ENCODE measurements at places on chromosomes 1 and 21.

DNA sequence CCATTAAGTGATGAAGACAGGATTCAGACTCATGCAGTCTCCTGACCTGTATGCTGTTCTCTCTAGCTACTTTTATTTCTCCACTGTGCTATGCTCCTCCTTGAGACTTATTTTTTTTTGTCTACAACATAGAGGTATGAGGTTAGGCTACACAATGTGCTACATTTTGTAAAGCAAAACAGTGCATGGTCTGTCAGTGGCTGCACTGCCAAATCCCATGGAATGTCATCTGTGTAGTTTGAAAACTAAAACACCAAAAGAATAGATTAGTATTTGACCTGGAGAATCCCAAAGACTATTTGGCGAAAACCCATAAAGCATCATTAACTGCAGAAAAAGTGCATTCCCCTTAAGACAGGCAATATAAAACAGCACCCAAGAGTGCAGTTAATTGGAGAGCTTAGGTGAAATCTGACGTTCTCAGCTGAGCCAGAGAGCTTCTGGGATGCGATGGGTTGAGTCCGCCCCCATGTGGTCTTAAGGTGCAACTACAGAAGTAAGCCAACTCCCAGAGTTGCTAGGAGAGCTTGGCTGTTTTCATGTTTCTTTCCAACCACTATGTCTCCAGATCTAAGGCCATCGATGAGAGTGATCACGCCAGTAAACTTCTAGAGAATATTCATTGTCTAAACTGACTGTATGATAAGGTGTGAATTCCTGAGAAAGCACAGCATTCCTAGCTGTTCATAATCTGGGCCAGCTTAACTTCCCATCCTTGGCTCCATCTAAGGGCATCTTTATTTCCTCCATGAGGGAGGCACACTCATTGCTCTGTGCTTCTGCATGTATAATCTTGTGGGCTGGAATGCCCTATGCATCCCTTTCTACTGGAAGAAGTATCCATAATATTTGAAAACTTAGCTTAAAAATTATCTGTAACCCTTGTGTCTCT, 20.7 kb upstream of the CYP2J2 start:
- peak; percentile 13 for DNase-seq

- no peak for DNase-seq
Observed at GRCh38 chr21:14096172-14096571, 114.6 kb downstream of the LIPI start.

- no peak for DNase-seq
Observed at GRCh38 chr1:8362701-8363101, 44.8 kb downstream of the SLC45A1 start.

GRCh38 chr21:43283136-43283924, 114.5 kb downstream of the CRYAA start:
- DNase-seq, result no peak

GRCh38 chr1:5752746-5753548, 239.3 kb downstream of the NPHP4 start:
- no peak for DNase-seq

GRCh38 chr1:172344444-172344843, 76.0 kb upstream of the C1orf105 start:
- DNase-seq, result no peak

- no peak for DNase-seq
Observed at GRCh38 chr1:91201176-91201575, 179.3 kb upstream of the ZNF644 start.

DNA sequence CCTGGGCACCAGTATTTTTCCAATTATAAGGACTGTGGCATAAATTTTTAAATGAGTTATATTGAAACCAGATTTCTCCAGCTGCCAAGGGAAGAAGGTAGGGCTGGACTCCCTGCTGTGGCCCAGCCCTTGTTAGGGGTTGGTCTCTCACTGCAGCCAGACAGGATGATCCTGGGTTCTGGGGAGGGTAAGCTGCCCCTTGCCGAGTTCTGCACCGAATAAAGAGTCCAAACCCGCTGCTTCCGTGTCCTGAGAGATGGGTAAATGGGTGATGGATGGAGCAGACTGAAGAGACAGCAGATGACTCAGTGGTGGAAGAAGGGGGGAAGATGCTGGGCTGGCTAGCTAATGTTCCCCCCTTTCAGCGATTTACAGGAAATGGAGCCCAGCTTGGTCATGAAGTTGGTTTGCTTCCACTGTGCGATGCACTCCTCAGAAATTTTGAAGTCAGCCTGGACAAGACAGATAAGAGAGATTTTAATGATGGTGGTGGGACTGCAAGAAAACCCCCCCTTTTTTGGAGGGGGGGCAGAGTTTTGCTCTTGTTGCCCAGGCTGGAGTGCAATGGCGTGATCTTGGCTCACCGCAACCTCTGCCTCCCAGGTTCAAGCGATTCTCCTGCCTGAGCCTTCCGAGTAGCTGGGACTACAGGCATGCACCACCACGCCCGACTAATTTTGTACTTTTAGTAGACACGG, 41.4 kb downstream of the YARS1 start:
- DNase-seq, result no peak

DNA sequence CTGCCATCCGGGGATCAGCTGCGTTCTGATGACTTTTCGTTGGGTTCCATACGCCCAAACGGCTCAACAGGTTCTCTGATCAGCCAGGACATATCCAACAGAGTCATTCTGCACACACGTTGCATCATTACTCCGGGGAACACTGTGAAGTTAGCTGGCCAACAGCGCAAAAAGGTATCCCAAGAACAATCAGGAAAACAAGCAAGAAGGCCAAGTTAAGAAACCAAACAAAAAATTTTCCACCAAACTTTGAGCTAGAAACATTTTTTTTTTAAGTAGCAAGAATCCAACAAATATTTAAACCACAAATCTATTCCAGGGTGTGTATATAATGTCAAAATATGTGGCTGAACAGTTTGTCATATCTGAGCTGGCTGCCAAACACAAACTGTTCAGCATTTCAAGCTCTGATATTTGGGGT, 29.2 kb downstream of the NID1 start:
- no peak for DNase-seq

DNA sequence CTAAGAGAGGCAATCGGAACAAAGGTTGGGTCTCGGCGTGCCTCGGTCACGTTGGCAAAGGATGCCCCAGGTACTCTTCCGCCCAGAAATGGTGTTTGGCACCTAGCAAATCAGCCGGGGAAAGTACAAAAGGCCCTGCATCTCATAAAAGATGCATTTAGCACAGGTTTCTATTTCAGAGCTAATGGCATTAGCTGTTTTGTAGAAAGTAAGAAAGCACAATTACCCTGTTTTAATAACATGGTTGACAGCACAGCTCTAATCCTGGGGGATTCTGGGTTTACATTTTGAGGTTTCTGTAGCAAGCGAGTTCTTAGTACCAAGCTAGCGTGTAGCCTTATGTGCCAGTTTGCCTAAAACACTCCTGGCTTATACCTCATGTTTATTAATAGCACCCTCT, 178.5 kb downstream of the PRDM2 start:
- DNase-seq, result no peak

DNA sequence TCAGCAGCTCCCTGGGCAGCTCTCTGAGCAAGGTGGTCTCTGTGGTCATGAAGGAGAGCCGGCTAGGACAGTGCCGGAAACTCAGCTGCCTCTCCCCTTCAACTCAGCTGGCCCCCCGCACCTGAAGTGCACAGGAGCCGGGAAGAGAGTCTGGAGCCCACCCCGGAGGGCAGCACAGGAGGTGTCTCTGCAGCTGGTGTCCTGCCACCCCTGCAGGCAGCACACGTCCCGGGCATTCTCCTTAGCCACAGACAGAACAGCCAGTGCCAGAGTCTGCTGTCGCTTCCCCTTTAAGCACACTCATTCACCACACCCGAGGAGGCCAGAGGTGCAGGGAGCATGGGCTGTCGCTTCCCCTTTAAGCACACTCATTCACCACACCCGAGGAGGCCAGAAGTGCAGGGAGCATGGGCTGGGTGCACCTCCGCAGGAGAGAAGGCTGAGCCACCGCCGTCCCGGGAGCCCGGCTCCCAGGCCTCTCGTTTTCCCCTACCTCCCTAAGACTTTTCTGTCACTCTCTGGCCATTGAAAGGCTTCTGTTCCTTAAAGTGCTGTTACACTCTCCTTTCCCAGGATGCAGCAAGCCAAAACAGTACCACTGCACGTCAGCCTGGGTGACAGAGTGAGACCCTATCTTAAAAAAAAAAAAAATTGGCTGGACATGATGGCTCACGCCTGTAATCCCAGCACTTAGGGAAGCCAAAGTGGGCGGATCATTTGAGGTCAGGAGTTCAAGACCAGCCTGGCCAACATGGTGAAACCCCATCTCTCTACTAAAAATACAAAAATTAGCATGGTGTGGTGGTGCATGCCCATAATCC, 16.9 kb upstream of the SAMD11 start:
- DNase-seq, result no peak

DNA sequence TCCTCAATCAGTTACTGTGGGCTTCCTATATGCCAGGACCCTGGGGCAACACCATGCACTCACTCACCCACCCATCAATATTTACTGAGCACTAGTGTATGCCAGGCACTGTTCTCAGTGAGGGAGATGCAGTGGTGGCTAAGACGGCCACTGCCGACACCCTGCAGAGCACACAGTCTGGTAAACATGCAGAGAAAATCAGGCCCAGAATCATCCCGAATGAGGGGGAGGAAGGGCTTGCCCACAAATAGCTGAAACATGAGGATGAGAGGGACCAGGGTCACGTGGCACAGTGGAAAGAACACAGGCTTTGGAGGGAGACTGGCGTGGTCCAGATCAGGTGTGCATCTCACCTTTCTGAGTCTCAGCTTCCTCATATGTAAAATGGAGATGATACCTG, 89.2 kb upstream of the IGSF21 start:
- no peak for DNase-seq

DNA sequence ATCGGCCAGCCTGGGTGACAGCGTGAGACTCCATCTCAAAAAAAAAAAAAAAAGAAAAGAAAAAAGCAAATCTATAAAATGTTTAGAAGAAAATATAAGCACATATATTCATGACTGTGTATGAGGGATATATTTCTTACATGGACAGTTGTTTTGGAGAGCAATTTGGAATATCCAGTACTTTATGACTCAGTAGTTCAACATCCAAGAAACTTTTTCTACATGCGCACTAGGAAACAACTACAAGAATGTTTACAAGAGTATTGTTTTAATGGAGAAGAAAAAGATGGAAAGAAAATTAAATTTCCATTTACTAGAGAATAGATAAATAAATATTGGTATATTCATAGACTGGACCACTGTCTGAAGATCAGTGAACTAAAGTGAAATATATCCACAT, 77.5 kb downstream of the MAST2 start:
- DNase-seq, result no peak

DNA sequence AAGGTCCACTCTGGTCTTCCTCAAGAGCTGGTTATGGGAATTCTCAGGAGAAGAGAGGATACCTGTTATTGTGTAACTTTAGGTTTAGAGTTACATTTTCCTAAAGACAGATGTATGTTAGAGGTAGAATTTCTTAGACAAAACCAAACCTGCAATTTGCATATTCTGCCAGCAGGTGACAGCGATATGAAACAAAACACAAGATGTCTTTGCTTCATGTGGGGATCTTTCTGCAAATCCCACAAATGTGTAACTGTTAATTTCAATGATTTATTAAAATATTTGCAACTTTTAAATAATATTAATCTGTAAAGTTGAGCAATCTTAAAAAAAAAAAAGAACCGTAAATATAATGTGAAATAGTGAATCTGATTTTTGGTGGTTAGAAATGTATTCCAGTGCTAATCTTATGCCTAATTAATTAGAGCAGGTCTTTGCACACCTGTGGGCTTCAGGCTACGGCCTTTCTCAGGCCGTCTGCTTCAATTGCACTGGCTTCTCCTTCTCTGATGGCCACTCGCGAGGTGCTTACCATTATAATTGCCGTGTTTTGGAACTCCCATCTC, 33.4 kb downstream of the FAM78B start:
- no peak for DNase-seq

- DNase-seq, result no peak
Observed at GRCh38 chr1:40399984-40400704, 26.6 kb downstream of the SMAP2 start.

DNA sequence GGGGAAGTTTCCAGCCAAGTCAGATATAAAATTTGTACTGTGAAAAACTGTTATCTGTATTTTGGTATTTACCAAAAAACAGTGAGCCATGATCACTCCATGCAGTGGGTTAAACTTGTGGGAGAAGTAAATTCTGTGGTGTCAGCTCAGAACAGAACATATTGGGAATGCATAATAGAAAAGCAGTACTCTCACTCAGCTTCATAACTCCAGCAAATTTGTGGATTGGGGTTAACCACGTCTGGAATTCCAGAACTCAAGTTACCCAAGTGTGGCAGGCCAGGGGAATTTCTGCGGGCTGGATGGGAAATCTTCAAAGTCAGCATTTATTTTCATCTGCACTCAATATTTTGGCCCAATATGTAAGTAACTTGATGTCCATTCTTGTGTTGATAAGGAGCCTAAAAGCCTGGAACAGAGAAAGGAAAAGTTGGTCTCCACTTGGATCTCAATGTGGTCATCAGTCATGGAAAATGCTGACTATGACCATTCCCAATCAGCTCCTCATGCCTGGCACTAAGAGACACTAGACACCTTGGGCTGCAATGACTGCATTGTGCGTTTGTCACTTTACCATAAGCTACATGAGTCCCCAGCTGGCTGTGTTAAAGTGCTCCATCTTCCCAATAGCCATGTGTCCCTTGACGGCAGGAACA, 39.1 kb upstream of the ENAH start:
- no peak for DNase-seq

DNA sequence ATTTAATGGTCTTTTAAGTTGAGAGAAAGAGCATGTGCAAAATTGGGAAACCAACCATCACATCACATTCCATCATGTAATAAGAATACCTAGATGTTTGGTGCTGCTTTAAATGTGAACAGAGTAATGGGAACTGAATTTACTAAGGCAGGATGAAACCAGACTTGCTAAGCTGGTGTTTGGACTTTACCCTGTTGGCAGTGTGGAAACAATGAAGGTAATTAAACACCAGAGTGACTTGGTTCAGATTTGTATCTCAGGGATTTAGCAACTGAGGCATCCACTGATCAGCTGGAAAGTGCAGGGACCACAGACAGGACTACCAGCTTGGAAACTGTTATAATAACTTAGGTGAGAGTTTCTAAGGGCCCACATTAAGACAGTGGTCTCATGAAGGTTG, 263.4 kb downstream of the OLFM3 start:
- no peak for DNase-seq

DNA sequence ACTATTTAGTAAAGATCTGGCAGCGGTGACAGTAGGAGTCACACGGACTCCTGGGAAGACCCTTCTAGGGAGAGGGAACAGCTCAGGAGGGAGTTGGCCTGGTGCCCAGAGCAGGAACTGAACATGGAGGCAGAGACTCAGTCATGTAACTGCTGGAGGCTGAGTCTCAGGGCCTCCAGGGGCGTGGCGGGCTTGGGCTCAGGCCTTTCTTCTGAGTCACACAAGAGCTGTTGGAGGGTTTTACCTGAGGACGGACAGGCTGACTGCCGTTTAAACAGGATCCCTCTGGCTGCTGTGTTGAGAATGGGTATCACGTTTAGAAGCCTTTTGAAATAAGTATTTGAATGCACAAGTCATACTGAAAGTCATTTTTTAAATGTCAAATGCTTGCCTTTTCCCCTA, 7.2 kb upstream of the ETS2 start:
- no peak for DNase-seq

DNA sequence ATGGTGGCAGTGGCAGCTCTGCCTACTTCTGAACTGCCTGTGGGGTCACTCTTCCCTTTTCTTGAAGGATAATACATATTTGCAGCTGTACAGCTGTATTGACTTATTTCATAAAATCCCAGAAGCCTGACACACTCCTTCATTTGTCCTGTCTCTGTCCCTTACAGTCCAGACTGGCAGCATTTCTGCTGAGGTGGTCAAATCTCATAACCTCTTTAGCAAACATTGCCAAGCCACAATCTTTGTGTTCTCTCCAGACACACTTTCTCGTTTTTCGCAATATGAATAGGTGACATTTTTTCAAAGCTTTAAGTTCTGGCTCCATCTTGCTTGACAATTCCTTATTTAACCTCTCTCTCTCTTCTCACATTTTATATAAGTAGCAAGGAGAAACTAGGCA, 15.2 kb downstream of the LY9 start:
- DNase-seq, result no peak

Data from hypothalamus (tissue), 51 donors.